RCC 7860 (cell line): ENCODE measurements at places on chromosomes 4 and X.

- peak; percentile 74 for DNase-seq
Measured at GRCh38 chr4:138053641-138054301, 188.4 kb downstream of the SLC7A11 start.

DNA sequence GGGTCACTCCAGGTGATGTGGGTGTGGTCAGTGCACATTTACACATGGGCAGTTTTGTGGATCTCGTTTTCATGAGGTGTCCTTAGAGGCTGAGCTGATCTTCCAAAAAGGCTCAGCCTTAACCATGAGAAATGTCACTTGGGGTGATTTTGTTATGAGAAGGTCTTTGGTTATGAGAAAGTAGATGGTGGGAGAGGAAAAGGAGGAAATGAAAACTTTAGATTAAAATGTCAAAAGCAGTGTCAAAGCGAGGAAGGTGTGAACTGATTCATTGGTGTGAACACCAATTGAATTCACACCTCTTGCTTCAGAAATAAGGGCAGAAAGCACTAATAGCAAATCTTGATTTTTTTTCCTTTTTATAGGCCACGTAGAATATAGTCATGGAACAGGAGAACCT, 100.2 kb upstream of the ANXA3 start:
- DNase-seq = no peak

GRCh38 chr4:61273233-61273632, 73.1 kb downstream of the ADGRL3 start:
- DNase-seq = no peak

DNA sequence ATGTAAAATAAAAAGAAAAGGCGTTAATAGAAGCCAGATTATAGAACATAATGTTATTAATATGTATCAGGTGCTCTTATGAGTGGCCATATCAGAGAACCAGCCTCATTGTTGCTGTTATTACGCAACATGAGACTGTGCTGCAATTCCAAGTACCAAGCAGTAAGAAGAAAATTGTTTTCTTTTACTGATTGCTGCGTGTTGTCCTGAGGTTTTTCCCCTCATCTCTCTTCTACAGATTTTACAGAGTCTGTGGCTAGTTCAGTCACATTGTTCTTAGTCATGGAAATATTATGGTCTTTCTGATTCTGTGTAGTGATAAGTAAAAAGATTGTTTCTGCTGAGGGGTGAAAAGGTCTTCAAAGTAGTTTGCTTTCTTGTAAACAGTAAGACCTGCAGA, 55.9 kb downstream of the NPNT start:
- DNase-seq = no peak

- no peak for DNase-seq
Measured at GRCh38 chrX:12877386-12877785, 10.5 kb downstream of the TLR7 start.

DNA sequence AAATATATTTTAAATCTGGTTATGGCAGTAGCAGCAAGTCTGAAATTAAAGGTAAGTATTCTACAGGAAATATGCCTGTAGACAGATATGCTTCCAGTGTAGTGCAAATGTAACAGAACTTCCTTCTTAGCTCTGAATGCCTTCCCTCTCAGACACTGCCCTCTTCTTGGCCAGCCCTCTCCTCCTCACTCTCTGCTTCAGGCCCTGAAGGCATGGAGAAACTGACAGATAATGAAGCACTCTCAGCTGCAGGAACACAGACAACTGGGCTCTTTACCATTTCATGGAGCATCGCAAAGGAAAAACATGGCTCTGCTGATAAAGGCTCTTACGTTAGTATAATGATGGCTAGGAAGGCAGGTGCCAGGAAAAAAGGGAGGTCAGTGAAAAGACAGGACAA, 431.5 kb upstream of the RASGEF1B start:
- DNase-seq = no peak

DNA sequence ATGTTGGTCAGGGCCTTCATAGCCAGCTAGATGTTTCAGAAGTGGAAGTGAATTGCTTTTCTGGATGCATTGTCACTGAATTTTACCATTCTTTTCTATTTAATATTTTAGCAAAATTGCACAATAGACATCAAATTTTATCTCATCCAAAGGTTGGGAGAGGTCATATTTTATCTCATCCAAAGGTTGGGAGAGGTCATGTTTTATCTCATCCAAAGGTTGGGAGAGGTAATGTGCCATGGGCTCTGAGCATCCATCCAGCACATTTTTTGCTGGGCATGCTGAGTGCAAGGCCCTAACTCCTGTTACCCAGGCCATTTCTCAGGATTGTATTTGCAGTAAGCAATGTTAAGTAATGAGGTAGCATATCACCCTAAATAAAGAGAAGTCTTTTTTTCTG, 14.7 kb upstream of the CYP2U1 start:
- no peak for DNase-seq

GRCh38 chrX:37989304-37989703, 17.0 kb upstream of the SYTL5 start:
- no peak for DNase-seq

- DNase-seq = no peak
Measured at GRCh38 chr4:14025111-14025510, 397.6 kb upstream of the BOD1L1 start.

GRCh38 chr4:7034262-7035081, 8.7 kb upstream of the TADA2B start:
- peak; percentile 72 for DNase-seq

GRCh38 chr4:24330573-24330972, 253.8 kb downstream of the DHX15 start:
- no peak for DNase-seq
